Natural killer cell treated with Interleukin-12 subunit alpha and Interleukin-12 subunit beta and Interleukin-15 and Interleukin-18, amount 100 ng/mL, for 72 hours (primary cell): ENCODE measurements at places on chromosomes 6 and 20. TPM values are rescaled to one million over a fixed set of nuclear protein-coding genes. Genes with fewer than 3 reads are reported as not detected.

Gene GINM1
- 16.6 TPM for total RNA-seq

Gene TMEM200A
- total RNA-seq, result 4.8 TPM

Gene C4B
- total RNA-seq, result 5.0 TPM

Gene ZNF165
- total RNA-seq, result 0.59 TPM

Gene BEND3
- total RNA-seq, result 6.5 TPM

Gene SLC22A2
- total RNA-seq, result not detected

Gene BFSP1
- 0.20 TPM for total RNA-seq

Gene LZTS3
- total RNA-seq, result 0.62 TPM

Gene SCAND1
- total RNA-seq, result 44.8 TPM

Gene OOEP
- total RNA-seq, result not detected

Gene COL10A1
- not detected for total RNA-seq

Gene IL17F
- 241 TPM for total RNA-seq

Gene UNC5CL
- 5.0 TPM for total RNA-seq

GRCh38 chr20:57922706-57923105, 212.9 kb upstream of the PMEPA1 start:
- no peak overlapping the region for H3K4me3 ChIP-seq
- no peak overlapping the region for H3K27ac ChIP-seq
- H3K27me3 ChIP-seq, result peaks cover 23% of the 10 kb centered on the region

DNA sequence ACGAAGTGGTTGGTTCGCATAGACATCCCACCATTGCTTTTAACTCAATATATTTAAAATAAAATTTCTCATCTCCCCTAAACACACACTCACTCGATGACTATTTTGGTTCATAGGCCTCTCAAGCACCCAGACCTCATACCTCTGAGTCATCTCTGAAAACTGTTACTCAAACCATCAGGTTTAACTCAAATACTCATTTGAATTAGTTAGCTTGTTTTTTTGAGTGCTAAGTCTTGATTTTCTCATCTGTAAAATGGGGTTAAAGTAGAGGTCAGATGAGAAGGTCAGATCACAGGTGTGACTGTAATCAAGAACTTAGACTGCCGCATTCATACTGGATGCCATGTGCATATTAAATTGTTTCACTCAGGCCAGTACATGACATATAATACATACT, 243.9 kb upstream of the TENT5A start:
- no peaks in the 10 kb centered on the region for H3K36me3 ChIP-seq
- no peak for DNase-seq
- H3K27me3 ChIP-seq, result no peaks in the 10 kb centered on the region
- H3K4me3 ChIP-seq, result no peak overlapping the region
- H3K4me1 ChIP-seq, result peaks cover 6% of the 10 kb centered on the region
- H3K27ac ChIP-seq, result peak overlapping the region; percentile 9

DNA sequence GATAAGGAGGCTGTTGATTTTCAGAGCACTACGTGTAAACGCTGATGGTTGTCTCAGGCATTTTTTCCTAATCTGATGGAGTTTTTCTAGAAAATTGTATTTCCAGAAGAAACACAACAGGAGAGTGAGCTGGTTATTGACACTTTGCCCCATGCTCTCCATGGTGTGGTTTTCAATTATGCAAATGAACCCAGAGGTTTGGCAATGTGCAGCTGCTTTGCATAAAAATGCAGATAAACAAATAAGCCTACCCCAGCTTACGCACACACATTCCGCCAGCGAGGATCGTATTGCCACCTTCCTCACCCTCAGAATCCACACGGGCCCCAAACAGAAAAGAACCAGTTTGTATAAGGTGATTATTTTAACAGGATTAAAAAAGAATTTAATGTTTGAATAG, 45.1 kb upstream of the FRMD1 start:
- H3K4me3 ChIP-seq, result no peak overlapping the region
- no peaks in the 10 kb centered on the region for H3K4me1 ChIP-seq
- H3K27ac ChIP-seq, result no peak overlapping the region
- no peaks in the 10 kb centered on the region for H3K36me3 ChIP-seq
- DNase-seq, result no peak

GRCh38 chr20:43954704-43955061, 40.0 kb downstream of the TOX2 start:
- H3K27me3 ChIP-seq, result peaks cover 41% of the 10 kb centered on the region
- peaks cover 71% of the 10 kb centered on the region for H3K4me1 ChIP-seq
- peaks cover 19% of the 10 kb centered on the region for H3K36me3 ChIP-seq
- no peak for DNase-seq
- H3K27ac ChIP-seq, result peak overlapping the region; percentile 81

DNA sequence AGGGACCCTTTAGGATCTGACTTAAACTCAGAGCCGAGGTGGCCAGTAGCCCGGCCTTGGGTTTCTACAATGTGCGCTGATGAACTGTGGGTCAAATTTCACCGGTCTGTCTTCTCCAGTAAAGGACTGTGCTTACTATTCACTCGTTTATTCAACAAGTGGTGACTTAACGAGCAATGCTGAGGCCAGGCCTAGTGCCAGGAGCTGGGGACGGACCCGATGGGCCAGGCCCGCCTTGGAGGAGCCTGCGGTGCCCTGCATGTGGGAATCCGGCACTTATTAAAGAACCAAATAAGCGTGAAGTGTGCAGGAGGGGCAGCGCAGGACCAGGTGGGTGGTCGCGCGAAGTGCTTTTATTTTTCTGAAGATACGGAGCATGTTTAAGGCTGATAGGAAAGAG, 24.0 kb downstream of the CTCFL start:
- no peaks in the 10 kb centered on the region for H3K36me3 ChIP-seq
- H3K4me1 ChIP-seq, result peaks cover 4% of the 10 kb centered on the region
- no peak overlapping the region for H3K27ac ChIP-seq
- H3K4me3 ChIP-seq, result no peak overlapping the region
- DNase-seq, result no peak

DNA sequence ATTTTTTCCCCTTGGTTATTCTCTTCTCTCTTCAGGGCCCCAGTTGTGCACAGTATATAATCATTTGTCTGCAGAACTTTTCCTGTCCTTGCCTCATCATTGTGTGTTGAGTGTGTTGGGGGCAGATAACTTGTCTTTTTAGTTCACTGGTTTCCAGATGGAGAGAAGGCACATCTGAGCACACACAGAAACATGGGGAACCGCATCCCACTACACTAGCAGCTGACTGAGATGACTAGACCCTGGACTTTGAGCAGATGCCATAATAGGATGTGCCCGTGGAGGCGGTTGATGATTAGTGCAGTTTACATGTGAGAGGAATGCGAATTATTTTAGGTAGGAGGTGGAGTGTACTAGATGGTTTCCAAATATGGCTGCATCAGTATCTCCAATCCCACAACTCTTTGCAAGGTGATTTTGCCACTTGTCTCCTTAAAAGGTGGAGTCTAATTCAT, 26.5 kb upstream of the SH3BGRL2 start:
- no peaks in the 10 kb centered on the region for H3K4me1 ChIP-seq
- no peak for DNase-seq
- H3K36me3 ChIP-seq, result no peaks in the 10 kb centered on the region
- H3K27ac ChIP-seq, result no peak overlapping the region

GRCh38 chr6:147418523-147418922, 90.0 kb upstream of the SAMD5 start:
- no peaks in the 10 kb centered on the region for H3K4me1 ChIP-seq
- peaks cover 2% of the 10 kb centered on the region for H3K36me3 ChIP-seq
- peaks cover 20% of the 10 kb centered on the region for H3K27me3 ChIP-seq
- no peak overlapping the region for H3K4me3 ChIP-seq
- DNase-seq, result no peak
- H3K27ac ChIP-seq, result no peak overlapping the region

DNA sequence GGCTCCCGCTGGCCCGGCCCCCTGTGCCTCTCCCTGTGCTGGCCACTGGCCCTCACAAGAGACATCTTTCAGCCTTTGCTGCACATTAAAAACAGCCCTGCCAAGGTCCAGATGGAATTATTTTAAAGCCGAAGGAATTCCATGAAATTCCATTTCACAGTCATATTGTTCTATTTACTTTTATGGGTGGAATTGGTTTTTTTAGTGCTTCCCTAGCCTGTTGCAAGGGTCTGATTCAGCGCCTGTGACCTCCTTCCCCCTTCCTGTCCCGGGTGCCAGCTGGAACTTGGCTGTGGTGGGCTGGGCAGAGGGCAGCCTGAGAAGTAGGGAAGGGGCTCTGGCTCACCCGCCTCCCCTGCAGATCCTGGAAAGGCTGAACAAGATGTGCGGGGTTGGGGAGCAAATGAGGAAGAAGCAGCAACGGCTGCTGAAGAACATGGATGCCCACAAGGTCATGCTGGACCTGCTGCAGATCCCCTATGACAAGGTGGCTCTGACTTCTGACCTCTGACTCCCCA, 34.3 kb downstream of the UQCC2 start:
- no peak for DNase-seq
- no peak overlapping the region for H3K4me3 ChIP-seq
- H3K27me3 ChIP-seq, result no peaks in the 10 kb centered on the region
- H3K4me1 ChIP-seq, result no peaks in the 10 kb centered on the region

GRCh38 chr20:6053064-6053775, 640 bp downstream of the LRRN4 start:
- H3K4me3 ChIP-seq, result no peak overlapping the region
- peaks cover 16% of the 10 kb centered on the region for H3K27me3 ChIP-seq
- no peak for DNase-seq
- H3K36me3 ChIP-seq, result no peaks in the 10 kb centered on the region
- peaks cover 9% of the 10 kb centered on the region for H3K4me1 ChIP-seq

GRCh38 chr6:13914351-13914750, 10.4 kb upstream of the RNF182 start:
- DNase-seq, result no peak
- no peak overlapping the region for H3K4me3 ChIP-seq
- H3K4me1 ChIP-seq, result no peaks in the 10 kb centered on the region
- peaks cover 51% of the 10 kb centered on the region for H3K27me3 ChIP-seq
- H3K27ac ChIP-seq, result no peak overlapping the region

GRCh38 chr6:122770835-122771601, 8.5 kb upstream of the FABP7 start:
- H3K27ac ChIP-seq, result peak overlapping the region; percentile 18
- no peaks in the 10 kb centered on the region for H3K36me3 ChIP-seq
- no peak for DNase-seq
- H3K27me3 ChIP-seq, result peaks cover 20% of the 10 kb centered on the region
- H3K4me1 ChIP-seq, result no peaks in the 10 kb centered on the region

- peak; percentile 79 for DNase-seq
- H3K27ac ChIP-seq, result peak within 1 kb of the TSS; percentile 99
- no peaks in the 10 kb centered on the region for H3K27me3 ChIP-seq
- peaks cover 54% of the 10 kb centered on the region for H3K4me1 ChIP-seq
- peaks cover 26% of the 10 kb centered on the region for H3K36me3 ChIP-seq
These were observed at the start of gene C6orf62 for GRCh38 chr6:24719125-24719971. Gene C6orf62, minus strand, starts transcription at chr6:24719154. Its CDS starts 486 bp downstream, at chr6:24718668.

- no peaks in the 10 kb centered on the region for H3K36me3 ChIP-seq
- no peaks in the 10 kb centered on the region for H3K27me3 ChIP-seq
- H3K4me1 ChIP-seq, result no peaks in the 10 kb centered on the region
- no peak for DNase-seq
These were observed 905.4 kb upstream of the FLRT3 start for GRCh38 chr20:15242773-15243172.

DNA sequence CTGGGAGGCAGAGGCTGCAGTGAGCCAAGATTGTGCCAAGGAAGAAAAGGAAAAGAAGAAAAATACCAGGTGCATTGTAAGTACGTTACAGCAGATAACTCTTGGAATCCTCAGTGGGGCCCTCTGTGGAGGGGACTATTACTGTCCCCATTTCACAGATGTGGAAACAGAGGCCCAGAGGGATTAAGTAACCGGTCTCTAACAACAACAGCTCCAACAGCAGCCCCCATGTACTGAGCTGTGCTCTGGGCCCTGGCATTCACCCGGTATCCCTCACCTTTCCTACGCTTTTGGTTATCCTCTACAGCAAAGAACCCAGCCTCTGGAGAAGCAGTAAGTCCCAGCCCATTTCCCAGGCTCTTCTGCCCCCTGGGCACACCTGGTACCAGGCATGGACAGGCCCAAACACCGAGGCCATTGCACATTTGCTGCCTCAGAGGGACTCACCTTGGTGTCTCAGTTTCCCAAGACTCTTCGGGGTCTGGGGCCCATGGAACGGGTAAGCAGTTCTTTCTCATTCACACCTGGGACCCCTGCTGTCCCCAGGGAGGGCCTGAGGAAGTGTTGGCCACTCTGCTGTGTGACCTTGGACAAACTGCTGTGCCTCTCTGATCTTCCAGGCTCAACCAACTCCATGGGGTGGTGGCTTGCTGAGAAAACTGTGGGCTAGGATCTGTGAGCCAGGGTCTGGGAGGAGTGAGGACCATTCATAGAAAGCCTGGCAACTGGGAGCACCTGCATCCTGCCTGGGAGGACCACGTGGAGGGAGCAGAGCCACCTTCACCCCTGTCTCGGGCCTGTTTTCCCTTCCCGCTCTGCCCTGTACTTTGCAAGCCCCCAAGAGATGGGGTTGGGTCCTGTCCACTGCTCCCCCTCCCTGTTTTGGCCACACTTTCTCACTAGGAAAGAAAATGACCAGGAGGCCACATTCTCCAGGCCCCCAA, 59.9 kb downstream of the SNAI1 start:
- H3K27ac ChIP-seq, result no peak overlapping the region
- H3K36me3 ChIP-seq, result no peaks in the 10 kb centered on the region
- peaks cover 9% of the 10 kb centered on the region for H3K4me1 ChIP-seq
- DNase-seq, result no peak
- H3K4me3 ChIP-seq, result no peak overlapping the region

GRCh38 chr6:64817525-64817924, 889.5 kb downstream of the EYS start:
- no peaks in the 10 kb centered on the region for H3K36me3 ChIP-seq
- H3K27me3 ChIP-seq, result no peaks in the 10 kb centered on the region
- DNase-seq, result no peak

GRCh38 chr6:135257631-135258405, 76.7 kb downstream of the MYB start:
- H3K36me3 ChIP-seq, result no peaks in the 10 kb centered on the region
- H3K4me1 ChIP-seq, result peaks cover 7% of the 10 kb centered on the region
- no peak for DNase-seq
- H3K27ac ChIP-seq, result no peak overlapping the region
- no peak overlapping the region for H3K4me3 ChIP-seq

- DNase-seq, result no peak
- peaks cover 9% of the 10 kb centered on the region for H3K36me3 ChIP-seq
- no peak overlapping the region for H3K27ac ChIP-seq
- no peaks in the 10 kb centered on the region for H3K27me3 ChIP-seq
- H3K4me1 ChIP-seq, result peaks cover 4% of the 10 kb centered on the region
These were observed 321.4 kb downstream of the FARS2 start for GRCh38 chr6:5582762-5583161.

- no peaks in the 10 kb centered on the region for H3K27me3 ChIP-seq
- H3K27ac ChIP-seq, result peak overlapping the region; percentile 100
- DNase-seq, result no peak
These were observed 99.4 kb upstream of the RIPOR2 start for GRCh38 chr6:25035174-25035511.

DNA sequence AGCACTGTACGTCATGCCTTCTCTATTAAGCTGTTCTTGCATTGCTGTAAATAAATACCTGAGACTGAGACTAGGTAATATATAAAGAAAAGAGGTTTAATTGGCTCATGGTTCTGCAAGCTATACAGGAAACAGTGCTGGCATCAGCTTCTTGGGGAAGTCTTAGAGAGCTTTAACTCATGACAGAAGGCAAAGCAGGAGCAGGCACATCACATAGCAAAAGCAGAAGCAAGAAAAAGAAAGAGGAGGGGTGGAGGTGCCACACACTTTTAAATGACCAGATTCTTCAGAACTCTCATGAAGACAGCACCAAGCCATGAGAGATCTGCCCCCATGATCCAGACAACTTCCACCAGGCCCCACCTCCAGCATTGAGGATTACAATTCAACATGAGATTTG, 30.1 kb downstream of the CYB5R4 start:
- no peaks in the 10 kb centered on the region for H3K27me3 ChIP-seq
- no peak for DNase-seq
- H3K36me3 ChIP-seq, result no peaks in the 10 kb centered on the region
- peaks cover 10% of the 10 kb centered on the region for H3K4me1 ChIP-seq
- no peak overlapping the region for H3K4me3 ChIP-seq
